MCF 10A (cell line): ENCODE measurements at places on chromosomes 4 and X. TPM values are rescaled to one million over a fixed set of nuclear protein-coding genes. Genes with fewer than 3 reads are reported as not detected.

DNA sequence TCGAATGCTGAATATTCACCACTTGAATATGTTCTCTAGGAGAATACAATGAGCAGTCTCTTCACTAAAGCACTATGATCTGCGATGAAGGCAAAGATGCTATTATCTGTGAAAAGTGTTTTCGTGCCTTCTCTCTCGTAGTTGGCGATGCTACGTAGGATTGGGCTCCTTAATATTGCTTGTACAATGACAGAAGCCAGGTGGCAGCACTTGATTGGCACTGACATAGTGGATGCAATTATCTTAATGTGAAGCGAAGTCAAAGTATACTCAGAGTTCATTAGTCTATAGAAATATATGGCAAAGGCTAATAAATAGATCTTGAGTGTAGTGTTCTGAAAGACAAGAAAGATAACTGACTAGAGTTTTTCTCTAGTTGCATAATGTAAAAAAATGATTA is 1135.7 kb upstream of the AGA start:
- no peak overlapping the region for H3K27ac ChIP-seq
- no peak overlapping the region for H3K4me3 ChIP-seq
- no peaks in the 10 kb centered on the region for H3K4me1 ChIP-seq
- H3K36me3 ChIP-seq: no peaks in the 10 kb centered on the region
- peak; percentile 18 for DNase-seq

DNA sequence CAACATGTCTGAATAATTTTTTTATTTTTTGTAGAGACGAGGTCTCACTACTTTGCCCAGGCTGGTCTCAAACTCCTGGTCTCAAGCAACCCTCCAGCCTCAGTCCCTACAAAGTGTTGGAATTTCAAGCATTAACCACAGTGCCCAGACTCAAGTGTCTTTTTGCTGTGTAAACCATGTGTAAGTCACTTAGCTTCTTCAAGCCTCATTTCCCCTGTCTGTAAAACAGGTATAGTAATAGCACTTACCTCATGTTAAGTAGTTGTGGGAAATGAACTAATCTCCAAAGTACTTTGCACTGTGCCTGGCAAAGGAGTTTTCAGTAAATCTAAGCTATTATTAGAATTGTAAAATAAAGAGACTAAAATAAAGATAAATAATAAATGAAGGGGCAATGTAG is 35.7 kb downstream of the STBD1 start:
- no peaks in the 10 kb centered on the region for H3K36me3 ChIP-seq
- no peak for DNase-seq
- no peak overlapping the region for H3K4me3 ChIP-seq
- H3K27me3 ChIP-seq: no peaks in the 10 kb centered on the region

GRCh38 chr4:119627267-119628255 is 1.0 kb downstream of the PDE5A start:
- peak; percentile 61 for DNase-seq
- no peaks in the 10 kb centered on the region for H3K27me3 ChIP-seq
- peaks cover 15% of the 10 kb centered on the region for H3K4me1 ChIP-seq
- peak overlapping the region; percentile 96 for H3K4me3 ChIP-seq
- no peaks in the 10 kb centered on the region for H3K36me3 ChIP-seq
- H3K27ac ChIP-seq: no peak overlapping the region

DNA sequence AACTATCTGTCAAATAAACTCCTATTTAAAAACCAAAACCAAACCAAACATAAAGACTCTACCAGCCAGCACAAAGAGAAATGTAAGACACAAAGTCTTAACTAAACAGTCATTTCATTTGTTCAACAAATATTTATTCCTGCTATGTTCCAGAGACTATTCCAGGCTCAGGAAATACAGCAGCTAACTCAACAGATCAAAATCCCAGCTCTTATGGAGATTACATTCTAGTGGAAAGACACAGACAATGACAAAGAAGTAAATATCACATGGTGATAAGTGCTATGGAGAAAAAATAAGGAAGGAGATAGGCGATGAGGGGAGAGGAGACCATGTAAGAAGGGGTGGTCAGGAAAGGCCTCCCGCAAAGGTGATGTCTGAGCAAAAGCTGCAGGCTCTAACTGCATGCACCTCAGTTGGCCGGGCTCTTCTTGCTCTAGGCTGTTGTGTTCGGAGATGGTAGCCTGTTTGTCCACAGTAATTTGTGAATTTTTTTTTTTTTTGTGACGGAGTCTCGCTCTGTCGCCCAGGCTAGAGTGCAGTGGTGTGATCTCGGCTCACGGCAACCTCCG is 15.1 kb downstream of the PPEF1 start:
- H3K27me3 ChIP-seq: no peaks in the 10 kb centered on the region
- H3K36me3 ChIP-seq: no peaks in the 10 kb centered on the region
- no peaks in the 10 kb centered on the region for H3K4me1 ChIP-seq
- no peak overlapping the region for H3K4me3 ChIP-seq
- no peak overlapping the region for H3K27ac ChIP-seq

DNA sequence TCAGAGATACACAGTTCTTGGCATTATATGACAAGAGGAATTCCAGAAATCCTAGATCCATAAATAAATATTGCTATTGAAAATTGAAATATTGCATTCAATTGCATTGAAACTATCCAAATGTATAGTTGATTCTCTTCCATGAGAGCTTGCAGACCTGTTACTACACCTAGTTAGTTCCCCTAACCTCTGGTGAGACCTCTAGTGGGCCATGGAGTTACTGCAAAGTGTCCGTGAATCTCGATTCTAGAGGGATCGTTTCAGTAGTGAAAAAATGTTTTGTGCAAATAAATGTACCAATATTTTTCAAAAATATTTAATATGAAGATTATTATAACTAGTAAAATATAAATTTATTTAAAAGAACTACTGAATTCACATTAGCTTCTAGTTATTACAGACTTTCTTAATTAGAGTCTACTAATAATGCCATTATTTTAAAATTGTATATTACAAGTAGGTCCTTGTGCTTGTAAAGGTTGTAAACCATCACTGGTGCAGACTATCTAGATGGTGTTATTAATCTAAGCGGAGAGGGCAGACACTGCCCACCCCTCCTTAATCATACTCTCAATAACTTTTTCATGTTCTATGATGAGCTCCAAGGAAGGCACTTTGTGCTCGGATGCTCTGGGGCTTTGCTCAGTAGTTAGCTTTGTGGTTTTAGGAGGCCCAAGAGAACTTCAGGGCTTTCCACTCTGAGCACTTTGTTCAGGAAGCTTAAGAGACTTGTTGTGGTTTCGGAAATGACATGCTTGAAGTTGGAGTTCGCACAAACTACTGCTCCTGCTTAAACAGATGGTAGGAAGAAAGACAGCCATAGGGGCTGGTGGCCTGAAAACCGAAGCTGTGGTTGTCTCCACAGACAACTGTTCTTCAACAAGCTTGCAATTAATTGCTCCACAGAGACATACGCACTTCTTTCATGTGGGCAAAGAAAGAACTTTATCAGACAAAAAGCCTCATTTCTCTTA is 42.8 kb downstream of the IL21 start:
- peaks cover 10% of the 10 kb centered on the region for H3K27me3 ChIP-seq
- DNase-seq: peak; percentile 78
- H3K36me3 ChIP-seq: no peaks in the 10 kb centered on the region
- no peak overlapping the region for H3K27ac ChIP-seq
- H3K4me1 ChIP-seq: peaks cover 7% of the 10 kb centered on the region
- no peak overlapping the region for H3K4me3 ChIP-seq

DNA sequence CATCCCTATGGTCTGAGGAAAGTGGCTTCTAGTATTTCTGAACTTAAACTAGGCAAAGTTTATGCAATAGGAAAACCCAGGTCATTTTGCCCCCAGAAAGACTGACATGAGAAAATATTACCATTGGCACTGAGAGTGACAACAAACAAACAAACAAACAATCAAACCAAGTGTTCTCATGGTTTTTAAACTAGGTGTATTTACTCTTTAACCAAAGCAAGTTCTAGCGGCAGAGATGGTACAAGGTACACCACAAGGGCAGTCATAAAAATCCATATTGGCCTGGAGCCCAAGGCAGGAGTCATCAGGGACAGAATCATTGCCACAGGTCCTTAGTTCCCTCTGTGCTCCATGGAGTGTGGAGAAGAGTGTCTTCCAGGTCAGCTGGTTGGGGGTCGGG is 26.0 kb upstream of the ENPEP start:
- H3K27me3 ChIP-seq: peaks cover 7% of the 10 kb centered on the region
- no peak for DNase-seq
- no peaks in the 10 kb centered on the region for H3K4me1 ChIP-seq
- no peak overlapping the region for H3K4me3 ChIP-seq
- no peak overlapping the region for H3K27ac ChIP-seq

GRCh38 chr4:1579001-1579900 is 104.9 kb downstream of the FAM53A start:
- no peaks in the 10 kb centered on the region for H3K36me3 ChIP-seq
- H3K27ac ChIP-seq: no peak overlapping the region
- no peaks in the 10 kb centered on the region for H3K4me1 ChIP-seq
- H3K27me3 ChIP-seq: no peaks in the 10 kb centered on the region
- H3K4me3 ChIP-seq: peak overlapping the region; percentile 70
- peak; percentile 68 for DNase-seq

DNA sequence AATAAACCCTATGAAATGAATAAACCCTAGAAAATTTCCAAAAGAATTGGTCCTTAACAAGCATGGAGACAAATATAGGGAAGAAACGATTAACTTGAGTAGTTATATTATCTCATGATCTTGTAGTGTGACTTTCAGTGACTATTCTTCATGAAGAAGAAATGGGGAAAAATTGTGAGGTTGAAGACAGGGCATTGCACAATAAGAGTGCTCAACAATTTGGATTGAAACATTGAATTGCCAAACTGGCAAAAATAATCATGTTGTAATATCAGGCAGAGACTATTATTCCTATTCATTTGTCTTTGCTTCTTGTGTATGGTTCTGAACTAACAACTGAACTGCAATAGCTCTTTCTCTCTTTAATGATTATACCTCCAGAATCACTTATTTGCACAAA is 605.1 kb downstream of the PCDH7 start:
- no peaks in the 10 kb centered on the region for H3K27me3 ChIP-seq
- no peak overlapping the region for H3K27ac ChIP-seq

- H3K4me1 ChIP-seq: peaks cover 17% of the 10 kb centered on the region
- peak; percentile 44 for DNase-seq
- no peak overlapping the region for H3K4me3 ChIP-seq
- H3K27ac ChIP-seq: peak overlapping the region; percentile 88
- H3K27me3 ChIP-seq: no peaks in the 10 kb centered on the region
These were observed 55.4 kb downstream of the CC2D2A start for GRCh38 chr4:15525080-15525479.

- H3K4me1 ChIP-seq: peaks cover 11% of the 10 kb centered on the region
- H3K36me3 ChIP-seq: no peaks in the 10 kb centered on the region
- DNase-seq: no peak
- no peaks in the 10 kb centered on the region for H3K27me3 ChIP-seq
- H3K4me3 ChIP-seq: no peak overlapping the region
These were observed 378.1 kb downstream of the PDGFC start for GRCh38 chr4:156593464-156593863.

- no peak overlapping the region for H3K4me3 ChIP-seq
- H3K27ac ChIP-seq: no peak overlapping the region
- no peaks in the 10 kb centered on the region for H3K27me3 ChIP-seq
- no peak for DNase-seq
- no peaks in the 10 kb centered on the region for H3K36me3 ChIP-seq
- H3K4me1 ChIP-seq: no peaks in the 10 kb centered on the region
These were observed 175.1 kb upstream of the GRID2 start for GRCh38 chr4:92128676-92129075.

GRCh38 chr4:171538601-171539100 is 274.6 kb upstream of the GALNTL6 start:
- DNase-seq: peak; percentile 52
- H3K36me3 ChIP-seq: no peaks in the 10 kb centered on the region
- H3K4me1 ChIP-seq: no peaks in the 10 kb centered on the region
- H3K27me3 ChIP-seq: no peaks in the 10 kb centered on the region

- peak overlapping the region; percentile 79 for H3K4me3 ChIP-seq
- no peaks in the 10 kb centered on the region for H3K36me3 ChIP-seq
- no peak for DNase-seq
- H3K4me1 ChIP-seq: no peaks in the 10 kb centered on the region
- no peaks in the 10 kb centered on the region for H3K27me3 ChIP-seq
These were observed 1.2 kb upstream of the PHKA2 start for GRCh38 chrX:18985186-18985435.

DNA sequence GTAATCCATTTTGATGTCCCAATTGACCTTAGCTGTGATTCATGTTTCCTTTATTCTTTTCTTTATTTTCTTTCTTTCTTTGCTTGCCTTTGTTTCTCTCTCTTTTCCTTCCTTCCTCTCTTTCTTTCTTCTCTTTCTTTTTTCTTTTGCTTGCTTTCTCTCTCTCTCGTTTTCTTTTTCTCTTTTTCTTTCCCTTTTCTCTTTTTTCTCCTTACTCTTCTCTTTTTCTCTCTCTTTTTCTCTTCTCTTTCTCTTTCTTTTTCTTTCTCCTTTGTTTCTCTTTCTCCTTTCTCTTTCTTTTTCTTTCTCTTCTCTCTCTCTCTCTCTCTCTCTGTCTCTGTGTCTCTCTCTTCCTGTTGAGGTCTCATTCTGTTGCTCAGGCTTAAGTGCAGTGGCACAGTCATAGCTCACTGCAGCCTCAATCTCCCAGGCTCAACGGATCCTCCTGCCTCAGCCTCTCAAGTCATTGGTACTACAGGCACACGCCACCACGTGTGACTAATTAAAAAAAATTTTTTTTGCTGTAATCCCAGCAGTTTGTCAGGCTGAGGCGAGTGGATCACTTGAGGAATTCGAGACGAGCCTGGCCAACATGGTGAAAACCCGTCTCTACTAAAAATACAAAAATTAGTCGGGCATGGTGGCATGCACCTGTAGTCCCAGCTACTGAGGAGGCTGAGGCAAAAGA is 8.0 kb upstream of the DHRSX start:
- peaks cover 6% of the 10 kb centered on the region for H3K4me1 ChIP-seq
- peak overlapping the region; percentile 18 for H3K27ac ChIP-seq
- H3K27me3 ChIP-seq: peaks cover 10% of the 10 kb centered on the region
- H3K36me3 ChIP-seq: no peaks in the 10 kb centered on the region
- no peak for DNase-seq

DNA sequence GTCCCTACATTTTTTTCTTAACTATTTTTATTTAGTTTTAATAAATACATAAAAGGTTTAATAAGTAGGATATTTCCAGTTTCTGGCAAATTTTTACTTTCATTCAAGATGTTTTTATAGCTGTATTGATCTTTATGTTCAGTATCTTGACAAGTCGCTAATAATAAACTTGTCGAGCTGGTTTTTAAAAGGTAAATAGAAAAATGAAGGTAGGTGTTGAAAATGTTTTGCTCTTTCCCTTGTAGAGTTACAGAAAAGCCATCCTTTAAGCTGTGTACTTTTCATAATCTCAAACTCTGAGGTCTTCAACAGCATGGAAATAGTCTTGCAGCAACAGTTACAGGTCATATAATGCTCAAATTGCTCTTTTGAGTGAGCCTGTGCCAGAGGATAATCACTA is 52.6 kb downstream of the RS1 start:
- H3K36me3 ChIP-seq: peaks cover 7% of the 10 kb centered on the region
- no peak overlapping the region for H3K27ac ChIP-seq
- H3K4me1 ChIP-seq: peaks cover 17% of the 10 kb centered on the region

GRCh38 chrX:16700734-16701133 is 11.7 kb downstream of the CTPS2 start:
- peaks cover 16% of the 10 kb centered on the region for H3K36me3 ChIP-seq
- peaks cover 36% of the 10 kb centered on the region for H3K27me3 ChIP-seq
- H3K4me1 ChIP-seq: no peaks in the 10 kb centered on the region
- DNase-seq: no peak

GRCh38 chr4:18321956-18322530 is 300.5 kb upstream of the LCORL start:
- no peaks in the 10 kb centered on the region for H3K27me3 ChIP-seq
- no peak for DNase-seq
- H3K27ac ChIP-seq: no peak overlapping the region
- H3K36me3 ChIP-seq: no peaks in the 10 kb centered on the region
- H3K4me3 ChIP-seq: no peak overlapping the region

- no peaks in the 10 kb centered on the region for H3K27me3 ChIP-seq
- no peak overlapping the region for H3K27ac ChIP-seq
- H3K4me3 ChIP-seq: no peak overlapping the region
These were observed 3.3 kb downstream of the EGF start for GRCh38 chr4:109916027-109916409.

ALPK1 gene
- 20.3 and 41.0 TPM in 2 replicates for total RNA-seq

CXCL13 gene
- total RNA-seq: not detected in 2 replicates

CCNA2 gene
- 12.1 and 22.0 TPM in 2 replicates for total RNA-seq

SOWAHD gene
- total RNA-seq: not detected in 2 replicates

FOXP3 gene
- total RNA-seq: 0.26 and 0.32 TPM in 2 replicates
